NCI-H526 (cell line): ENCODE measurements at places on chromosomes 11 and 22.

- no peak for DNase-seq
These were observed 12.6 kb downstream of the OR5A2 start for GRCh38 chr11:59413646-59414045.

DNA sequence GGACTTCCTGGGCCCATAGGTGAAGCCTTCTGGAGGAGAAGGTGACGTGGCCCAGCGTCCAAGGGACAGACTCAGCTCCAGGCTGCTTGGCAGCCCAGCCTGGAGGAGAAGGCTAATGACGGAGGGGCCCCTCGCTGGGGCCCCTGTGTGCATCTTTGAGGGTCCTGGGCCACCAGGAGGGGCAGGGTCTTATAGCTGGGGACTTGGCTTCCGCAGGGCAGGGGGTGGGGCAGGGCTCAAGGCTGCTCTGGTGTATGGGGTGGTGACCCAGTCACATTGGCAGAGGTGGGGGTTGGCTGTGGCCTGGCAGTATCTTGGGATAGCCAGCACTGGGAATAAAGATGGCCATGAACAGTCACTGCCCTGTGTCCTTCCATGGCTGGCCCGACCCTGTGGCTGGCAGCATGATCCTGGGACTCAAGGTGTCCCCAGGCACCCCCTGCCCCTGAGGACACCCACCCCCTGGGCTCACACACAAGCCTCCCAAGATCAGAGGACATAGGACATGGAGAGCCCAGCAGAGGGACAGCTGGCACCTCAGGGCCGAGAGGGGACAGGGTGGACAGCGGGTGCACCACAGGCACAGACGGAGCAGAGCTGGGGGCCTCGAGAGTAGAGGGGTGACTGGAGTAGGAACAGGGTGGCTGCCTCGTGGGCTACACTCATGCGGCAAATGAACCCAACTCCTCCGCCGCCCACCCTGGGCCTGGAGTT, 10.1 kb downstream of the SIGIRR start:
- no peak for DNase-seq

DNA sequence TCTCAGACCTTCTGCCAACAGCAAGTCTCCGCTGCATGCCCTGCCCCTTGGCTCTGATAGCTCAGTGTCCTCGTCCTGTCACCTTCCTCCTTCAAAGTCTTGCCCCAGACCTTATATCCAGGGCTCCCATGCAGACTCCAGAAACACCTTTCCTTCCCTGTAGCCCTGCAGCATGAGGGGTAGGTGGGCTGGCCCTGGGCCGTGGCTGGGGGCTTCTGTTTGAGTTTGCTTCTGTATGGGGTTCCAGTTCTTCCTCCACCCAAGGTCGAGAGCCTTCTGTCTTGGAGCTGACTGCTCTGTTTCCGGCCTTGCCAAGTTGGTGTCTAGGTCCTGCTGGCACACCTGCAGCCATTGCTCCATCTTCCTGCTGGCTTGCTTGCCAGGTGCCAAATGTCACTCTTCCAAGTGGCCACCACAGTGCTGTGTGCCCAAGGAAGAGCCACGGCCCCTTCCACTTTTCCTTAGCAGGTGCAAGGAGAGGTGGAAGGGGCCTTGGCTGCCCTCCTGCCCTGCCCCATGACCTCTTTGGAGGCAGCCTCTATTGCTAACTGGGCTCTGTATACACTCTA, 74.8 kb upstream of the NECTIN1 start:
- DNase-seq = no peak

GRCh38 chr22:27576413-27576812, 225.1 kb downstream of the MN1 start:
- DNase-seq = no peak

- DNase-seq = no peak
These were observed 81.1 kb upstream of the MYOD1 start for GRCh38 chr11:17638311-17638710.

DNA sequence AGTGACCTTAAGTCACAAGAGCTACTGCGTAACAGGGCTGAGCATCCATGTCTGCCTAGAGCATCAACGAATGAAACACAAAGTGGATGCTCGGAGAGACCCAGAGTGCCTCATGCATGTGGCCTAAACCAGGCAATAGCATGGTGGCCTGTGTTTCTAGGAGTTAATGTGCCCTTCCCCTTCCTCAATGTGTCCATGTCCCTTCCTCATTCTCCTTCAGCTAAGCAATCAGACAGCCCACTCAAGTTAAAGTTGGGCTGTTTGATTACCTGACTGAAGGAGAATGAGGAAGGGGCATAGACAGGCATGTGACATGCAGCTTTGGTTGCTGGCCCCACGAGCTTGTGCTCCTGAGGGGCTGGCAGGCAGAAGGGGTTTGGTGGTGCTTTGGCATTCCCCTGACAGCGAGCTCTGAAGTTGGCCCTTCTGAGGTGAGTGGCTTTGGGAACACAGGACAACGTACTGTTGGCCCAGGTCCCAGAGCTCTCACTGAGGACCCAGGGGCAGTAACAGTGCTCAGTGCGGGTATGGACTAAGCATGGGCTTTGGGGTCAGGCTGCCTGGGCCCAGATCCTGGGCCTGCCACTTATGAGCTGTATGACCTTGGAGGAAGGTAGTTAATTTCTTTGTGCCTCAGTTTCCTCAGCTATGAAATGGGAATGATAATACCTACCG, 46.7 kb downstream of the IRAG1 start:
- DNase-seq = no peak

DNA sequence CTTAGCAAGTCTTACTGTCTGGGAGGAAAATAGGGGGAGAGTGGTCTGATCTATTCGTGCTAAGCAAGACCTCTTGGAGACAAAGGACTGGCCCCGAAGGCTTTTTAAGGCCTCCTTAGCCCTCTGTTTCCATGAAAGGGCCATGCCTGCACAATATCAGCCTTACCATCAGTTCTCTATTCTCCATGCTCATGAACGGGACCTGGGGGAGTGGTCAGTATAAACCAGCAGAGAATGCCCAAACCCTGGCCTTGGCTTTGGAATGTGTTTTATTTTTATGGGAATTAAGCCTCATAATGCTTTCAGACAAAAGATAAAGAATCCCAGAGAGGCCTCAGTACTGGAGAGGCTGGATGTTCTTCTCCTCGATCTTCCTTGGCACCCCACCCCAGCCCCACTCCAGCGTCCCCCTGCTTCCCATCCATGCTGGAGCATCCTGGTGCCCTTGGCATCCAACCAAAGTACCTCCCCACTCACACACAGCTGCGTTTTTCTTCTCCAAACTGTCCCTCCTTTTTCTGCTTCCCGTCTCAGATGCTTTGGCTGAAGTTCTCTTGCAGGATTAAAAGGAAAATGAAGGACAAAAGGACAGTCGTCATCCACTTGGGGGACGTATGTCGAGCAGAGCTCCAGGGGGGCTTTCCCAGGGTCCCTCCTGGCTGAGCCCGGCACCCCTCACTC, 18.6 kb downstream of the FXYD6 start:
- no peak for DNase-seq

GRCh38 chr11:42034826-42035225, 575.4 kb upstream of the LRRC4C start:
- DNase-seq = no peak

GRCh38 chr11:73461335-73461840, 85.2 kb downstream of the RELT start:
- DNase-seq = no peak
